ENCODE measurements at places on chromosomes 2 and 18.

- H3K27me3 ChIP-seq = no peaks in the 10 kb centered on the region
- H3K36me3 ChIP-seq = peaks cover 4% of the 10 kb centered on the region
- peaks cover 12% of the 10 kb centered on the region for H3K4me1 ChIP-seq
- H3K27ac ChIP-seq = peak overlapping the region; percentile 10
- DNase-seq = peak; percentile 66
- no peak overlapping the region for H3K4me3 ChIP-seq
Observed at GRCh38 chr2:108268001-108268400, 20.7 kb upstream of the SULT1C2 start.

DNA sequence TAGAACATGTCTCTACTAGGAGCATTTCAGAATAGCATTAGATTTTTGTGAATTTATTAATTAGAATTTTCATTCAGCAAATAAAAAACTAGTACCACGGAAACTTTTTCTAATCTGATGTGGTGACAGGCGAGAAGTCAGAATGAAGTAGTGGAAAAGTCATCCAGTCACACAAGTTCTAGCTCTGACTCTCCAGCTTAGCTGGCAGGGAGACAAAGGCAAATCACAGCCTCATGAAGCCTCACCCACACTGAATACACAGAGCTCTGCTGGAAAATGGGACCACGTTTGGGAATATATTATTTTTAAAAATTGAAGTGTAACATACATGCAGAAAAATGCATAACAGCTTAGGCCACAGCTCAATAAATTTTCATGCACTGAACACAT, 86.1 kb downstream of the L3MBTL4 start:
- H3K4me3 ChIP-seq = no peak overlapping the region
- H3K36me3 ChIP-seq = no peaks in the 10 kb centered on the region
- H3K4me1 ChIP-seq = no peaks in the 10 kb centered on the region
- H3K27ac ChIP-seq = no peak overlapping the region

DNA sequence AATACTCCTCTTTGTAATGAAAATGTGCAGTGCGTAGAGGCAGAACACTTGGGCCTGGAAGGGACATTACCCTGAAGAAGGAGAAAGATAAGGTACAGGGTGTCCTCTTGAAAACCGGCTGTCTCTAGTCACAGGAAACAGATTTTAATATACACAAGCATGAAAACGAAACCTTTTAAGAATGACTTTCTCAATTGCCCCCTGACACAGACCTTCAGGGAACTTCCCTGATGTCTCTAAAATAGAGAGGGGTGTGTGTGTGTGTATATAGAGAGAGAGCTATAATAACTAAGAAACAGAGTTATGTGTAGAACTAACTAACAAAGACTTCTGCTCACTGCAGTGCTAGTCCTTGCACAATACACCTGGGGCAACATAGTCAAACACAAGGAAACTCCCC, 780.0 kb downstream of the CNTNAP5 start:
- peaks cover 11% of the 10 kb centered on the region for H3K4me1 ChIP-seq
- no peak overlapping the region for H3K27ac ChIP-seq
- peak; percentile 15 for DNase-seq
- H3K36me3 ChIP-seq = no peaks in the 10 kb centered on the region
- no peak overlapping the region for H3K4me3 ChIP-seq

GRCh38 chr18:60235164-60235563, 137.4 kb downstream of the MC4R start:
- H3K4me3 ChIP-seq = no peak overlapping the region
- no peak for DNase-seq
- H3K4me1 ChIP-seq = no peaks in the 10 kb centered on the region

- peak; percentile 31 for DNase-seq
- peak overlapping the region; percentile 86 for H3K27ac ChIP-seq
- H3K36me3 ChIP-seq = no peaks in the 10 kb centered on the region
- H3K4me1 ChIP-seq = peaks cover 14% of the 10 kb centered on the region
Observed at GRCh38 chr18:80109676-80110078, 615 bp downstream of the ADNP2 start.

- H3K27me3 ChIP-seq = peaks cover 57% of the 10 kb centered on the region
- peak; percentile 40 for DNase-seq
Observed at GRCh38 chr2:21118302-21118920, 5.4 kb upstream of the TDRD15 start.

DNA sequence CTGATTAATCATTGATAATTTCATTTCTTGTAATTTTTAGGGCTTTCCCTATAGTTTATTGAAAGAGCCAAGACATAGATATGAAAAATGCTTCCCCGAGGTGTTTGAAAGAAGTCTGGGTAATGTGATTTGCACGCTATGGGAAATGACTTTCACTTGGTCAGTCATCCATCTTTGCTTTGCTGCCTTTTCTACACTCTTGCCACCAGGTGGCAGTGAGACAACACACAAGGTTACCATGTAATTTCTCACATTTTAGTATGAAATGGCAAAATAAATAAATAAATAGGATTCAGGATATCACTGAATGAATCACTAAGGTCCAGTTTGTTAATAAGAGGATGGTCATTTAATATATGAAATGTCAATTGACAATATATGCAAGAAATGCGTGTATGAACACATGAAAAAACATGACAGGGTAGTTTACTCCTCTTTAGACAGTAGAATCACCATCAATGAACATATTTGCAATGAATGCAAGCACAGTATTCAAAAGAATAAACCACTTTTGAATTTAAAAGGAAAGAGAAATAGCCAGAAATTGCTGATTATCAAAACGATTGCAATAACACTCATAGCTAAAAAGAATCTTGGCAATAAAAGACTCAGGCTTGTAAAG, 52.2 kb upstream of the KCNH7 start:
- H3K27ac ChIP-seq = no peak overlapping the region
- peaks cover 35% of the 10 kb centered on the region for H3K27me3 ChIP-seq
- H3K4me1 ChIP-seq = no peaks in the 10 kb centered on the region
- peak; percentile 80 for DNase-seq
- no peak overlapping the region for H3K4me3 ChIP-seq

Measured in MCF 10A (cell line).